ENCODE measurements at places on chromosomes 1 and 21.

DNA sequence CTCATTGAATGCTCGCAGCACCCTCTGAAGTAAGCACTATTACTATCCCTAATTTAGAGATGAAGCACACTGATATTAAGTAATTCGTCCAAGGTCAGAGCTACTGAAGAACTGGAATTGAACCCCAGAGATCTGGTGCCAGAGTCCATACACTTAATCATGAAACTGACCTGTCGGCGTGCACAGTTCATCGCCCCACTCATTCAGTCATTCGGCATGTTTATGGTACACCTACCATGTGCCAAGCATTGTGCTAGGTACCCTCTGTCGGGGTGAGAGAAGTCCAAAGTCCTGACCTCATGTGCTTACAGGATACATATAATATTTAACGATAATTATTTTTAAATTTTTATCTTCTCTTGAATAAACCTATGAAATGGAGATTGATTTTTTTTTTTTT, 5.6 kb upstream of the CENPS start:
- no peak for DNase-seq

GRCh38 chr21:34630536-34631143, 15.7 kb upstream of the RCAN1 start:
- no peak for DNase-seq

DNA sequence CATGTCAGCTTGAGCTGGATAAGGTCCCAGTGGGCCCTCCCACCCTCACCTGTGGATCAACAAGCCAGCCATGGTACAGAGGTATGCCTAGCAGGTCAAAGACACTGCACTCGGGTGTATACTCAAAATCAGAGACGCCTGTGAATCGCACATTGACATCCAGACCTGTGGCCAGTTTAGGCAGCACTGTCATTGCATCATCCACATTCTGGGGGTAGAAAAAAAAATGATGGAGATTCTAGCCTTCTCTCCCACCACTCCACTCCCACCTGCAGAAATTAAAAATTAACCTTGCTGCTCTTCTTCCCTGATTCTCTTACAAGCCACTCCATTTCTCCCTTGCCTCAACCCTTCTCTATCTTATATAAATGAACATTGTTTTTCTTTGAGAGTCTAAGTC, 6.3 kb downstream of the MINDY1 start:
- DNase-seq: no peak

- DNase-seq: no peak
Observed at GRCh38 chr1:94765958-94766357, 54.2 kb upstream of the SLC44A3 start.

DNA sequence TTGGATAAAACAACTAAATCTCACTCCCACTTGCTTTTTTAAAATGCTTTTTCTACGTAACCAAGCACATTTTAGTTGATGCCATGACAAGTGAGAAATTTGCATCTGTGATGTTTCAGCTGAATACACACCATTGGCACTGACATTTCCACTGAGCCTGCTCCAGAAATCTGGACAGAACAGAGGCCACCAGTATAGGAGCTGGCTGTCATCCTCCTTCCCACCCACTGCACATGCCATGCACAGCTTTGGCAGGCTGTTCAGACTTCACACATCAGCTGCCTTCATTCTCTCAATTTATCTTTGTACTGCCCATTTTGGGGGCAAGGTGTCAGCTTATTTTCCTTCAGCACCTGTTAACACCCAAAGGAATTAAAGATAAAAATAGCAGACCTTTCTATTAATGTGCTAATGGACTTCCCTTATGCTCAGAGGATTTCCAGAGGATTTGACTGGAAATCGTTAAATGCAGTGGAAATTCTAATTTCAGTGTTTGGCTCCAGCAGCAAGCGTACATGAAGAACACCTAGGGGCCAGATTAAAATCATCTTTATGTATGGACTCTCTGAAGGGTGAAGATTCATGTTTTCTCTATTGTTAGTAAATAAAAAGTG, 12.9 kb upstream of the PODN start:
- DNase-seq: no peak

DNA sequence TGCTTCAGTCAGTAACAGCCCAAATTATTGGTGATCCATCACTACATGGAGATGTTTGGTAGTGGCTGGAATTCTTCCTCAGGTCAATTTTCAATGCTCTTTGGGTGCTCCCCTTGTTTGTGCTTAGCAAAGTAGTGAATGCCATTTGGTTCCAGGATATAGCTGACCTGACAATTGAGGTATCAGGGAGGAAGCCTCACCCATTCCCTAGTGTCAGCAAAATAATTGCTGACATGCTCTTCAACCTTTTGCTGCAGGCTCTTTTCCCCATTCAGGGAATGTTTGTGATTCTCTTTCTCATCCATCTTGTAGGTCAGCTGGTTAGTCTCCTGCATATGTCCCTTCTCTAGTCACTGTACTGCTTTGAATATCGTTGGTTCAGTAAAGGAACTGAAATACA, 7.1 kb upstream of the OR10K1 start:
- no peak for DNase-seq

DNA sequence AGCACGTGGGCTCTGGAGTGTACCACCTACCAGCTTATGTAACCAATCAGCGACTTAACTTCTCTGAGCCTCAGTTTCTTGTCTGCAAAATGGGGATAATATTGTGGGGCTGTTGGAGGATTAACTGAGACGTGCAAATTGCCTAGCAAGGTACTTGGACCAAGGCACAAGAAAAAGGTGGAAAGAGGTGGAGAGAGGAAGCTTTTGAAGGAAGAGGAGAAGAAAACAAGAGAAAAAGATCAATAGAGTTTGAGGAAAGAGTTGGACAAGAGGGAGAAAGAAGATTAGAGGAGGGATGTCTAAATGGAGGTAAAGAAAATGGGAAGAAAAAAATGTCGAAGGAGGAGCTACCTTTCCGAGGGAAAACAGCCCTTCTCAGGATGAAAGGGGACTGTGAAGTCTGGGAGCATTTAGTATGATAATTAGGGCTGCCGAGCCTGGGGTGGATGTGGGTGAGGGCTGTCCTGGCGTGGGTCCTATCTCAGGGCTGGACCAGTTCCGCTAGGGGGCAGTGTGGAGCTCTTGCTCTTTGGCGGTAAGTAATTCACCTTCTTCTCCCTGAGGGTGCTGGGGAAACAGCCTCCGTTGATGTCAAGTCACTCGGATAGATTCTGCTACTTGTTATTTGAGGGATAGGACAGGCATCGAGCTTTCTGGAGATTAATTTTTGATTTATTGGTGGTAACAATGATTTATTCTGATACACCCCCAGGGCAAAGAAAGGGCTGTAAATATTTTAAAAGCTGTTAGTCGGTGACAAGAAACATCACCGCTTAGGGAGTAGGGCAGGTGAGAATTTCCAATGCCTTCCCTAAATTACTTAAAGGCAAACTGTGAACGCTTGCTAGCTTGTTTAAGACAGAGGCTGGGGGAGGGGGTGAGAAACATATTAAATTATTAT, 79.0 kb upstream of the NFASC start:
- peak; percentile 73 for DNase-seq

DNA sequence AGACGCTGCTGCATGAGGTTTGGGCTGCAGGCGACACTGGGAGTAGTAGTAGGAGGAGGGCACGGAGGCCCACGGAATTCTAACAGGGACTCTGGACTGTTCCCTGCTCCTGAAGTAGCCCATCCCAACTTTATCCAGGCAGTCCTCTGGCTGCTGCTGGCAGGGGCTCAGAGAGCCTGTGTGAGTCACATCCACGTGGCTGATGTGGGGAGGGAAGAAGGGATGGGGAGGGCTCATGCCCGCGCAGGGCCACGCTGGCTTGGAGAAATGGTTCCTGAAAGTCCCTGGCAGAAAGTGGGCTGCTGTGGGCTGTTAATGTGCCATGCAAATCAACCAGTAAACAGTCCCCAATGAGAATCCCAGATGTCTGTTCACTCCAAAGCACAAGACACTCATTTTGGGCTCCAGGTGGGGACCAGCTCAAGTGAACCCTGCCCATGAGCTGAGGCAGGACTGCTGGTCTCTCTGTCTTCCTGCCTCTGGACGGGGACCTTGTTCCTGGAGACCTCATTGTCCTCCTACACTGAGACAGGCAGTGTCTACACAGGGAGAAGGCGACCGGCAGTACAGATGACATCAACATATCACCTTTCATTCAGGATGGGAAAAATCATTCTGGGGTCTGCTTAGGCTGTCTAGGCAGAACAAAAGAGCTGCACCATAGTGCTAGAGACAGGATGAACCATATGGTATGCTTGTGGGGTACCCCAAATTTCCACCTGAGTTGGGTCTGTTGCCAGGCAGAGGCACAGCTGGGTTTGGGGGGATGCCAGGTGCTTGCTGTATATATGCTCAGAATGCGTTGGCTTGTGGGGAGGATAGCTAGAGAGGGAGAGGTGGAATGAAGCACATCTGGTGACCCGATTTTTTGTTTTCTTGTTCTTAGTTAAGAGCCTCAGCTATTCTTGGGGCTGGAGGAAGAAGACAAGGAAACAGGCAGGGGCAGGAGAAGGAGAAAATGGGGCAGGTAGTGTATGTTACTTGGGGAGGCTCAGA, 57.9 kb upstream of the FMOD start:
- DNase-seq: peak; percentile 83

- no peak for DNase-seq
Observed at GRCh38 chr1:66439031-66439740, 94.8 kb upstream of the SGIP1 start.

- no peak for DNase-seq
Observed at GRCh38 chr1:180722586-180722985, 90.8 kb downstream of the XPR1 start.

DNA sequence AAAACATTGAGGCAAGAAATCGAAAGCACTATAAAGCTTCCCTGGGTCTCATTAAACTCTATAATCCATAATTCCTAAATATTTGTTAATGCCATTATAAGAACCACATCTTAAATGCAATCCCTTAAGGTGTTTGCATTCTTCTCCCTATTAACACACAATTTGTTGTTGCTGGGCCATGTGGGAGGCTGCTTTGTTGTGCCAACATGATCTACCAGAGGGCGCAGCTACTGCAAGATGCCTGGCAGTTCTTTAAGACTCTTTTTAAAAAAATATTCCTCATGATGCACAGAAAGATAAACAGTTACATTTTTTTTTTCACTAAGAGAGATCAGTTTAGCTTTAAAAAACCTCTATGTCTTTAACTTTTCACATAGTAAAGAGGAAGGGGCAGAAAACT, 39.0 kb upstream of the BCAS2 start:
- DNase-seq: no peak

- no peak for DNase-seq
Observed at GRCh38 chr1:100476735-100477290, 61.1 kb upstream of the GPR88 start.

DNA sequence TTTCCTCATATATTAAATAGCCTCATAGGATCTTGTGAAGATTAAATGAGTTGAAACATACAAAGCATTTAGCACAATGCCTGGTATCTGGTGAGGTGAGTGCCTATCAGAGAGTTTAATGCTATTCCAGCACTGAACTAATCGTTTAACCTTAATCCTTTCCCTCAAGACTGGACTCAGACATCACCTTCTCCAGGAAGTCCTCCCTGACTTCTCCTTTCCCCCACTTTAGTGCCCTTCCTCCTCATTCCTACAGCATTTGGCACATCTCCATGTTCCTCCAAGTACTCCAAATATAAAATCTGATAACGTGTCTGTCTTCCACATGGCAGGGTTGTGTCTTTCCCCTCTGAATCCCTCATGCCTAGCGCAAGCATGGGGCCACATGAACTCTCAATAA, 59.8 kb downstream of the ZSCAN20 start:
- DNase-seq: no peak

DNA sequence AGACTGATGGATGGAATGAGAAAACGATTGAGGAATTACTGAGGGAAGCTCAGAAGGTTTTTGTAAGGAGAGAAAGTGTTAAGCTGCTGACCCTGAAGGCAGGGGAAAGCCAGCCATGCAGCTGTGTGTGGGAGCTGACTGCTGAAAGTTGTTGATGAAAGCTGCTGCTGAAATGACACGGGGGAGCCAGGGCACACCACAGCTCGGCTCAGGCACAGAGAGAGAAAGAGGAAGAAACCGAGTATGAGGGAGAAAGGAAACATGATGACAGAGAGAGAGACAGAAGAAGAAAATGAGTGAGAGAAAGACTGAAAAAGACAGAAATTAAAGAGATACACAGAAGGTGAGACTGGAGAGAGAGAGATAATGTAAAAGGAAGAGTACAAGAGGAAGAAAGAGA, 115.5 kb downstream of the LRRC53 start:
- peak; percentile 59 for DNase-seq

DNA sequence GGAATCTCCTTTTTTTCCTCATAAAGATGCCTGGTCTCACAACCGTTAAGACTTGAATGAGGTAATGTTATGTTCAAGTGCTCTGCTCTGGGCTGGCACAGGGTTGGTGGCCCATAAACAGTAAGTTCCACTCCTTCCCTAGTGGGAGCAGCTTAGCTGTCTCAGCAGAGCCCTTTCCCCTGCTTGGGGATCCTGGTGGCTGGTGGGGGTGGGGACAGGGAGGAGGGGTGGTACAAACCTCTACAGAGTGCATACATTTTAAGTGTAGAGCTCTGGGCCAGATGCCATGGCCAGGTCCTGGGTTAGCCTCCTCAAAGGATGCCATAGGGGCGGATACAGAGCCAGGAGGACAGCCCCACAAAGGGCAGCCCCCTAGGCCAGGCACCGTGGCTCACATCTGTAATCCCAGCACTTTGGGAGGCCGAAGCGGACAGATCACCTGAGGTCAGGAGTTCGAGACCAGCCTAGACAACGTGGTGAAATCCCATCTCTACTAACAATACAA, 20.7 kb upstream of the PADI1 start:
- DNase-seq: no peak

DNA sequence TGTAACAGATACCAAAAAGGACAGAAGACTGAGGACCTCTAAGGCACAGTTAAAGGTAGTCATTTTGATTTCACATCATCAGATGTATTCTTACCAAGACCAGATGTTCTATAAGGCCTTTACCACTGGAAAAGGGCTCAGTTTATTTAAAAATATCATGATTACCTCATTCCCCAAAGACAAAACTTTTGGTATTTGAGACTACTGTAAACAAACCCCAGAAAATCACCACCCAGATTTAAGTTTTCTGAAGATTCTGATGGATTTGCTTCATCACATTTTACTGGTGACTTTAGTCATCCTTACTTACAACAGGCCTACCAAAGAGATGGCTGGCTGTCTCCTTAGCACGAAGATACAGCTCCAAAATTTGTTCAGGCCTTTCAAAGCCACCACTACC, 8.3 kb downstream of the ENAH start:
- DNase-seq: no peak

DNA sequence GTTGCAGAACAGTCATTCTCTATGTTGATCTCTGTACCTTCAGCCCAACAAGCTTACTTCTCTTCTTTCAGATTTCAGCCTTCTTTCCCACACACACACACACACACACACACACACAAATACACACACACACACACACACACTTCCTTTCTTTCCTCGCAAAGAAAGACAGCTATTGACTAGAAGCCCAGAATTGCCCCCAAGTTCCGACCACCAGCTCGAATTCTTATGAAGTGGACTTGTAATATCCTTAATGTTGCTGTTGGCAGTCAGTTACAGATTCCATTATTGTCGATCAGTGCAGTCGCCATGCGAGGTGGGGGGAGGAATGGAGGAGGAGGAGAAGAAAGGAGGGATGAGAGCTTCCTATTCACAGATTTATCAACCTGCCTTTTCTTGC, 125.5 kb downstream of the CLEC20A start:
- no peak for DNase-seq

GRCh38 chr1:27143401-27143800, 11.5 kb downstream of the SLC9A1 start:
- DNase-seq: no peak

All from psoas muscle (tissue), 8 donors.